ENCODE measurements at places on chromosomes 2 and 18.

GRCh38 chr2:166042356-166042755, 85.5 kb downstream of the SCN1A start:
- no peak for DNase-seq

DNA sequence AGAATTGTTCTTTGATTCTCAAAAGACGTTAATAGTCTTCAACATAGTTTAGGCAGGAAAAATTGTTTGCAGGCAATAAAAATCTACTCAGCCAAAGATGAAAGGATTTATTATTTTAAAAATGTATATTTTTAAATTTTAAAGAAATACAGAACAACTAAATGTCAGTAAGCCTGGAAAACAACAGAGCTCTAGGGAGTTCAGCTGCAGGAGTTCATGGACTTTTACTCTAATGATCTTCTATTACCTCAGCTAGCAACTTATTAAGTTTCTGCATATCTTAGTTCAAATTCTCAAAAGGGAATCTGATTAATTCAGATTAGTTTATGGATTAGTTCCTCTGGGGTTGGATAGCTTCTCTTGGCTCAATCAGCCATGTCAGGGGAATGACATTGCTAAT, 17.9 kb upstream of the XIRP2 start:
- DNase-seq = no peak

DNA sequence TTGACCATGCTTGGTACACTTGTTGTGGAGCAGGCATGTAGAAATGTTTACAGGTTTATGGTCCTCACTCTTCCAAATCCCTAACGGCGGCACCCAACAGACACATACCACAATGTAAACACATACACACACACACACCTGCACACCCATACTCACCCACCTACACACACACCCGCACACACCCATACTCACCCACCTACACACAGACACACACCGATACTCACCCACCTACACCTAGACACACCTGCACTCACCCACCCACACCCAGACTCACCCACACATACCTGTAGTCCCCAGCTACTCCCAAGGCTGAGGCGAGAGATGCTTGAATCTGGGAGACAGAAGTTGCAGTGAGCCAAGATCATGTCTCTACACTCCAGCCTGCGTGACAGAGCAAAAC, 1.5 kb upstream of the RAB6D start:
- no peak for DNase-seq

GRCh38 chr2:215431778-215432758, 3.8 kb downstream of the FN1 start:
- DNase-seq = no peak

GRCh38 chr2:40401896-40402295, 50.0 kb downstream of the SLC8A1 start:
- no peak for DNase-seq

GRCh38 chr2:138827426-138828054, 47.4 kb upstream of the NXPH2 start:
- DNase-seq = peak; percentile 60

GRCh38 chr2:223054193-223054781, 2.3 kb downstream of the KCNE4 start:
- DNase-seq = no peak

- DNase-seq = no peak
Measured at GRCh38 chr2:181682026-181682789, 1.9 kb upstream of the NEUROD1 start.

GRCh38 chr2:13260402-13260801, 543.7 kb downstream of the TRIB2 start:
- DNase-seq = no peak

- no peak for DNase-seq
Measured at GRCh38 chr2:220628252-220628651, 943.9 kb downstream of the EPHA4 start.

DNA sequence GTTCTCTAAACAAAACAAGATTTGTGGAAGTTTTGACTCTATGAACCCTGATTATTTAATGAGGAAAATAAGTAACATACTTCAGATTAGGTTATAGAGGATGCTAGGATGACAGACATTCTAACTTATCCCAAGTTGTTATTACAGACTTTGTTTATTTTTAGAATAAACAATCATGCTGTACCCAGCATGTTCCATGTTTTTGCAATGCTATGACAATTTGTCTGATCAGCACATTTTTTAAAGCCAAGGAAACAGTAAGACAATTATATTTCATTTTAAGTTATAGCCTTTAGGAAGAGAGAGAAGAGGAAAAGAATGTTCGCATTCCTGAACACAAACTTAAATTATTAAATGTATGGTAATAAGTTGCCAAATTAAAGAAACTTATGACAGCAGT, 119.8 kb downstream of the KYNU start:
- no peak for DNase-seq

GRCh38 chr2:6782517-6783237, 83.0 kb downstream of the CMPK2 start:
- no peak for DNase-seq

DNA sequence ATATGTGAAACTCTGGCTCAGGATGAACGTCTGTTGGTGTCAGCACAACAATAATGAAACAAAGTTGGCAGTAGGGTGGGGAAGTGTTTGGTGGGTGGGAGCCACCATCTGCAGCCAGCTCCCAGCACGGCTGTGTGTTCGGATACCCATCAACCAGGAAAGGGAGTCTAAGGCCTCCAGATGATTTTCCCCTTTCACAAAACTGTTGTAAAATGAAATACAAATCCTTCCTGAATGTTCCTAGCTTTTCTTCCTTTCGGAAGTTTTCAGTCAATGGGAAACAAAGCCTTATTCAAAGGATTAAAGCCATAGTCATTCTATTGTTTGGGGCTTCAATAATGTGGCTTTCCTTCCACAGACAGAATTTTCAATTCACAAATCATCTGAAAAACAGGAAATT, 14.5 kb upstream of the DARS1 start:
- no peak for DNase-seq

GRCh38 chr2:70767079-70767698, 811 bp downstream of the ADD2 start:
- peak; percentile 4 for DNase-seq

DNA sequence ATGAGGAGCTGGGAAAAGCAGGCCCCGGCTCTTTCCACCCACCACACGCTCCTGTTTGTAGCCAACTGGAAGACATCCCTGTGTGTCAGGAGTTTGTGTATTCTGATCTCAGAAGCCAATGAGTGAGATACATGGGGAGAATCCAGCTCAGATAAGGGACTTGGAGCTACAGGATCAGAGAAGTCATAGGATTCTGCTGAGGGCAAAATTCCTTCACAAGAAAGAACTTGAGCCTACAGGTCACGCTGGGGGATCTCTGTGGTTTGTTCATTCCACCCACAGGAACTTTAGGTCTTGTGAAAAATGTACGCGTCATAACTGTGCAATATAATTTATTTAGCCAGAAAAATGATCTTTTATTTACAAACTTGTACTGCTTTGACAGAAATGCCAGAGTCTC, 80.1 kb upstream of the SMIM21 start:
- no peak for DNase-seq

DNA sequence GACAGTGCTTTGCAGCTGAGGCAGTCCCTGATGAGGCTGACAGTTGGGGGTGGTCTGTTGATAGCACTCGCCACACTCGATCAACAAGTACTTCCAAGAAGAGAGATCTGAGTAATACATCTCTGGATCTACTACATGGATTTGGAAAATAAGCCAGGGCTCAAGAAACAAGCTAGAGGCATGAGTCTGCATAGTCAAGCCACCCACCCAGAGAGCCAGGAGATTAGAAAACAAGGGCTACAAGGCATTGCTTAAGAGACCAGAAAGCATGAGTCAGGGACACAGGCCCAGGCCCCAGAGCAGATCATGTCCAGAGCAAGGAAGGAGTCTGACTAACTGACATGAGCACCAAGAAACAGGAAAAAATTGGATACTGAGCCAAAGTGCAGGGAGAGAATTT, 196.9 kb upstream of the CWC22 start:
- DNase-seq = no peak

DNA sequence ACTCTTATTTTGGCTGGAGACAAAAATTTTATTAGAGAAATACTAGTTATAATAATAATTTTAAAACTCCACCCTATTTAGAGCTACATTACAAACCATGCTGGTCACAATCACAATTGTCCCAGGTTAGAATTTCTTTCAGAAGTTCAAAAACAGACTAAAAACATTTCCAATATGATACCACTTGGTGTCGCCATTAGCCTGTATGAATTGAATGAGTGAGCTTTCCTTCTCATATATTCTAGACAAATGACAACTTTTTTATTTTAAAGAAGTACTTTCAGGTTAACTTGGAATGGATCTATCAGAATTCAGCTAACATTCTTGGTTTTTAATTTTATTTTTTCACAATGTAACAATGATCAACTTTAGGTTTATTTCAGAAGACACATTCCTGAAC, 48.0 kb downstream of the SERPINB8 start:
- DNase-seq = no peak

GRCh38 chr2:220259662-220260061, 632.2 kb downstream of the SLC4A3 start:
- DNase-seq = no peak

GRCh38 chr2:139296672-139297209, 516.6 kb upstream of the NXPH2 start:
- no peak for DNase-seq

GRCh38 chr18:21241301-21242048, 557 bp upstream of the GREB1L start:
- no peak for DNase-seq

DNA sequence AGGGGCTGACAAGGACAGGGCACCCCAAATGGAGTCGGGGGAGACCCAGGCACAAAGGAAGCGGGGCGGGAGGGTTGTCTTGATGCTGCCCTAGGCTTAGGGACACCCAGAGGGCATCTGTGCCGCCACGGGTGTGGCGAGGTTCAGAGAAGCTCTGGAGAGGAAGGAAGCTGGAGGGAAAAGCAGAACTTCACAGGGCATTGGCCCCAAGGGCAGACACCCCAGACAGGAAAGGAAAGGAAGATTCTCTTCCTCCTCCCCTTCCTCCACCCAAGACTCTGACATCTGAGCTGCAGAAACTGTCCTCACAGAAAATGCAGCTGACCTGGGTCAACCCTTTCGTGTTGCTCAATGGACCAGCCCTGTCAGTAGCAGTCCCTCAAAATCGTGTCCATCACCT, 25.6 kb downstream of the DNMT3A start:
- DNase-seq = peak; percentile 45

GRCh38 chr2:137950238-137950637, 14.0 kb upstream of the HNMT start:
- no peak for DNase-seq

DNA sequence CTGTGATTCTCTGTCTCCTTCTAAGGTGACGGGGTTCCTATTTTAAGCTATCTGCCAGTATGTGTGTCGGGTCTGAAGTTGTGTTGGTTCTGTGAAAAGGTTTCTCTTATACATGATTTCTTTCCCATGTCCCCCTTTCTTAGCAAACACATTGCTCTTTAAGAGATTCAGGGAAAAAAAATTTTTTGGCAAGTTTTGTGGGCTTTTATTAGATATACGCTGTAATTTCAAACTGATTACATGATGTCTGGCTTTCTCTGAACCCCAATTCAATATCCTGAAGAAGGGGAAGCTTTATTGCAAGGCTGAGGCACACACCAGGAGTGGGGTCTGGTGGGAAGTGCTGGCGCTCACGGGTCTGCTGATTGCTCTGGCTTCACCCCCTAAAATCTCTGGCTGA, 210.6 kb downstream of the AGPS start:
- no peak for DNase-seq
